NCI-H524 treated with DMSO at 0.1 percent for 48 hours (cell line): ENCODE measurements at places on chromosomes 6 and 20.

DNA sequence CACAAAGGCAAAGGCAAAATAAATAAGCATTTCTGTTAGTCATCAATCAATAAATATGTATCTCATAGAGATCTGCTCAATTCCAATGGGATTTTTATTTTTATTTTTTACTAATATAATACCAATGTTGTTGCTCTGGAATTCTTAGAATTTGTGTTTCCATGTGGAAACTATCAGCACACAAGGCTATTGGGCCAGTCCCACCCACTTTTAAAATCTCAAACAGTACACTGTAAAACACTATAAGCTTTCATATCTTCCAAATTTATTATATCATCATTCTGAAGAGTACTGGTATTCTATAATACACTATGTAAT, 563.8 kb upstream of the MARCKS start:
- DNase-seq, result no peak

- no peak for DNase-seq
Measured at GRCh38 chr20:62587757-62588402, 54.4 kb upstream of the SLCO4A1 start.

- no peak for DNase-seq
Measured at GRCh38 chr6:167761794-167762258, 64.9 kb upstream of the AFDN start.

DNA sequence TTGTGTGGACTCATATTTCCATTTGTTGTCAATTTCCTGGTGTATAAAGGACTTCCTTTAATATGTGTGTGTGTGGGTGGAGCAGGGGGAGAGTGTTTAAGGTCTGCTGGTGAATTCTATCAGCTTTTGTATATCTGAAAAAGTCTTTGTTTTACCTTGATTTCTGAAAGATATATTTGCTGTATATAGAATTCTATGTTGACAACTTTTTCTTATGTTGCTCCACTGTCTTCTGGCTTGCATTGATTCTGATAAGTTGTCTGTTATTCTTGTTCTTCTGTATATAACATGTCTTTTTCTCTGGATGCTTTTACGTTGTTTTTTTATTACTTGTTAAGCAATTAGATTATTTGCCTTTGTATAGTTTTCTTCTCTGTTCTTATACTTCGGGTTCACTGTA, 90.0 kb upstream of the CEP162 start:
- DNase-seq, result no peak

GRCh38 chr20:22905658-22906057, 129.5 kb upstream of the SSTR4 start:
- DNase-seq, result no peak

DNA sequence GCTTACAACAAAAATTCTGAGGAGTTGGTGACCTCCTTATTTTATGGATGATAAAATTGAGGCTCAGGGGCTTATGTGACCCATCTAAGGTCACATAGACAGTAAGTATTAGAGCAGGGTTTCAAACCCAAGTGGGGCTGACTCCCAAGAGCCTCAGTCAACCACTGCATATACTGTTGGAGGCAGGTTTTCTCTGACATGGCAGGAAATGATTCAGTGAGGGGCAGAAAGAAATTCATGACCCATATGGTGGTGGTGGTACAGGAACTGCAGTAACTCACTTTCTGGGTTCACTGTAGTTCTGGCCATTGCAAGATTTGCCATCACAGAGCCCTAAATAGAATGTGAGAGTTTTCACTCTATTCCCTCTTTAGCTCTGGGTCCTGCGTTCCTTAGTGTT, 132.0 kb upstream of the ENPP5 start:
- no peak for DNase-seq

- DNase-seq, result no peak
Measured at GRCh38 chr6:11450037-11450436, 87.5 kb upstream of the TMEM170B start.

DNA sequence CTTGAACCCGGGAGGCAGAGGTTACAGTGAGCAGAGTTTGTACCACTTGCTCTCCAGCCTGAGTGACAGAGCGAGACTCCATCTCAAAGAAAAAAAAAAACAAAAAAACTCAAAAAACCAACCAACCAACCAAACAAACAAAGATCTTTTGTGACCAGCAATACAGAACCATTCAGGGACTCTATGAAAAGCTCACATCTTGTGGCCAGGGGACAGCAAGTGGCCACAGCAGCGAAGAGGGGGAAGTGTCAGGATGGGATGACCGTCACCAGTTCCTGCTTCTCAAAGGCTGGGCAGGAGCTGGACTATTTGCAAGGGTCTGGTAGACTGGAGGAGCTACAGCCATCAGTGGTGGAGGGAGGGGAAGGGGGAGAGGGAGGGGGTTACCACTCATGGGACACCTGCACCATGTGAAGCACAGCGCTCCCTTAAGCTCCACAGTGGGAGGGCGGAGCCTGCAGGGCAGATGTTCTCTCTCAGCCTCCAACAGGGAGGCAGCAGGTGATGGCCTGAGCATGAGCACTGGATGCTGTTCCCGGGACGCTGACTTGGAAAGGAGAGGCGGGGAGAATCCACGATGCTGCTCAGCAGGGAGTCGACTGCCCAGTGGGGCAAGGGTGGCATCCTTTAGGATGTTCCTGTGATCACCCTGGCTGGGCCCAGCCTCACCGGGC, 19.7 kb upstream of the ULBP3 start:
- DNase-seq, result no peak

DNA sequence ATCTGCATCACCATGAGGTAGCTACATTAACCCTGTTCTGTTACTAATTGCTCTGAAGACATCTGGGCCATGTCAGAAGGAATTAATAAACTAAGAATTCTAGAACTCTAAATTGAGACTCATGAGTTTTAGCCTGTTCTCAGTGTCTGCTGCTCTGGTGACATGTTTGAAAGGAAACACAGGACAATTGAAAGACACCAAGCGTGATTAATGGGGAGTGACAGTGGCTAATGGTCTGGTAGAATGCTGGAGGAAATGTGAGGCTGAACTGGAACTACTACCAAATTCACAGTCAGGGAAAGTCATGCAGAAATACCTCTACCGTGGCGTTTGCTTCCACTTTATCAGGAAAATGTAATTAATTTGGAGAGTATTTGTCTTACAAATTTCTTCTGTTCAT, 140.0 kb downstream of the TBC1D7 start:
- DNase-seq, result no peak

- DNase-seq, result no peak
Measured at GRCh38 chr6:169803271-169803811, 51.9 kb downstream of the ERMARD start.

DNA sequence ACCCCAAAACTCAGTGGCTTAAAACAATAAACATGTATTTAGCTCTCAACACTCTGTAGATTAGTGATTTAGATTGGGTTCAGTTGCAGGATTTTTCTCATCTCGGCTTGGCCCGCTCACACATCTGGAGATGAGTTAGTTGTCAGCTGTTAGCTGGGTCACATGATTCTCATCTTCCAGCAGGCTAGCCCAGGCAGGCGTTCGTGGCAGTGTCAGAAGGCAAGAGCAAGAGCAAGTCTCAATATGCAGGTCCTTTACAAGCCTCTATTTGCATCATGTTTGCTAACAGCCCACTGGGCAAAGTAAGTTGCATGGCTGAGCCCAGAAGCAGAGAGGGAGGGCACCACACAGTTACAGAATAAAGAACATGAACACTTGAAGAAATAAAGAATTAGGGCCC, 83.6 kb upstream of the MYLIP start:
- no peak for DNase-seq

- DNase-seq, result no peak
Measured at GRCh38 chr6:88983532-88983931, 20.1 kb upstream of the RNGTT start.

DNA sequence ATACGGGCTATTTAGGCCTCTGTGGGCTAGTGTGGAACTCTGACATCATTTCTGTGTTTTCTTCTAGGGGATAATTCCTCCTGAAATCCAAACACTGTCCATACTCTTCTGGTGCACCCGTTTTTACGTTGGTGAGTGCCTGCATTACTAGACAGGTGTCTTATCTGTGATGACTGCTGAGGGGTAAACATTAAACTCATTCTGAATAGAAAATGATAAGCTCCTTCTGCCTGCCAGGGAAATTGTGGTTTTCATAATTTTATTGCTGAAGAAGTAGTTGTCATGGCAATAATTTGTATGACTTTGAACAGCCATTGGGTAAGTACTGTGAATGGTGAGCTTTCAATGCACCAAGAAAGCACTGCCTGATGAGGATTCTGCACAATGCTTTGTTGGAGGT, 705.6 kb downstream of the UTRN start:
- no peak for DNase-seq

- no peak for DNase-seq
Measured at GRCh38 chr6:67683960-67684359, 951.1 kb upstream of the ADGRB3 start.

GRCh38 chr6:31065556-31065955, 46.8 kb downstream of the C6orf15 start:
- DNase-seq, result no peak

- DNase-seq, result no peak
Measured at GRCh38 chr6:47780510-47781356, 1.1 kb upstream of the OPN5 start.

DNA sequence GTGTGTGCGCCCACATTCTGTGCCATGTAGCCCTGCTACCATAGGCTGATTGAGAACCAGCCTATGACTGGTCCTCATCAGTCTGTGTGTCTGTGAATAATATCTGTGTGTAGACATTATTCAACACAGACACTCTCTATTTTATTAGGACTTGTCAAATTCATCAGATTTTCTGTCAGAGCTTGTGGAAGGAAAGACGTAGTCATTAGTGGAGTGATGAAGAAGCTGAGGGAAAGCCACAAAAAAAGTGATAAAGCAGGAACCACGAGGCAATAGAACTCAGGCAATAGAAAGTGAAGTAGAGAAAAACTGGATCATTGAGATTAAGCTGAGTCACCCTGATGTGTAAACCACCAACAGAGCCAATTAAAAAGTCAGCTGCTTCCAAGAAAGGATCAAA, 122.2 kb upstream of the MARCKS start:
- no peak for DNase-seq

- no peak for DNase-seq
Measured at GRCh38 chr20:38108986-38109541, 56.0 kb downstream of the TGM2 start.
